ENCODE measurements at places on chromosomes 5 and 9.
A peak's percentile ranks its signal among the peaks of the same experiment; 100 is the strongest.

DNA sequence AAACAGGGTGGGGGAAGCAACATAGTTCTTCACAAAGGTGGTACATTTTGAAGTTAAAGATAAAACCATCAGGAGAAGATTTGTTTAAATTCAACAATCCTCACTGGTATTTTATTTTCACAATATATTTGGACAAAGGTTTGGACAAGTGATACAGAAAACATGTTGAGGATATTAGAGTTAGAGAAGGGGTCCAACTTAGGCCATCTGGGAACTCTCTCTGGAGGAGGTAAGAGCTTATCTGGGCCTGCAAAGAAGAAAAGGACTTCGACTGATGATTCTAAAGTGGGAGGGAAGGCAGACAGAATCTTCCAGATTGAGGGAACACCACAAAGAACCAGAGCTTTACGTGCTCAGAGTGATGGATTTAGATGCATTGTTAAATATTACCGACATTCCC, 58.5 kb downstream of the SGCD start:
- DNase-seq: no peak

DNA sequence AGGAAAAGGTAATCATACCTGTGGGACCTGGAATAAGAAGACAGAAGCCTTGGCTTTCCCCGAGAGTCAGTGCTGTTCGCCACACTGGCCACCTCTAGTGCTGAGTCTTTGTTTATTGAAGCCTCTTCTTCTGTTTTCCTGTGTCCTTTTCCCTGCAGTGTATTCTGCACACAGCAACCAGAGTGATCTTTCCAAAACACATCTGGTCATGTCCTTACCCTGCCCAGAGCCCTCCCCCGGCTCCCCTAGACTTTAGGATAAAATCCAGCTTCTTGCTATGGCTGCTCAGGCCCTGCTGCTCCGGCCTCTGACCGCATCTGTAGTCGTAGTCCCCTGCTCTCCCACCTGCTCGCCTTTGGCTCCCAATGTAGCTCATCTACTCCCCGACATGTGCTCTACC, 28.3 kb downstream of the GALNT10 start:
- DNase-seq: no peak

DNA sequence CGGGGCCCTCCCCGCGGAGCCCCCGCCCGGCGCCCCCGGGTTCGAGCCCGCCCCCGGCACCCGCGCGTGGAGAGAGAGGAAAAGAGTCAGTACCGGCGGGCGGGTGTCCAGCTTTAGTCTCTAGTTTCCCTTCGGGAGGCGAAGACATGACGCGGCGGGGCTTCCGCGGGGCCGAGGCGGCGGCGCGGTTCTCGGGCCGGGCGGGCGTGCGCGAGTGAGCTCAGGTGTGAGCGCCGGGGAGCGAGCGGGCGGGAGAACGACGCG, 181 bp downstream of the DAP start:
- DNase-seq: no peak

DNA sequence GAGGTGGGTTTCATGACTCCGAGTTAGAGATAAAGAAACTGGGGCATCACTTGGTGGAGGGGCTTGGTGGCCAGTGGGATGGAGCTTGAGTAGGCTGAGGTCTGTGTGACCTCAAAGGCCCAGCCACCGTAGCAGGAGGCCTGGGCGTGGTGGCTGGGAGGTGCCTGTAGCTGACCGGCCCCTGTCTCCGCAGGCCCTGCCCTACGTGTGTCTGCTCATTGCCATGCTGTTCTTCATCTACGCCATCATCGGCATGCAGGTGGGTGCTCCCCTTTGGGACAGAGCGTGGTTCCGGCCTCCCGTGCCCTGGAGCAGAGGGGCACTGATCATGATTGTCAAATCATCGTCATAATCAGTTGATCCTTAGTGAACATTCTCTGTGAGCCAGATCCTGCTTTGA, 196.2 kb downstream of the CACNA1B start:
- no peak for DNase-seq

DNA sequence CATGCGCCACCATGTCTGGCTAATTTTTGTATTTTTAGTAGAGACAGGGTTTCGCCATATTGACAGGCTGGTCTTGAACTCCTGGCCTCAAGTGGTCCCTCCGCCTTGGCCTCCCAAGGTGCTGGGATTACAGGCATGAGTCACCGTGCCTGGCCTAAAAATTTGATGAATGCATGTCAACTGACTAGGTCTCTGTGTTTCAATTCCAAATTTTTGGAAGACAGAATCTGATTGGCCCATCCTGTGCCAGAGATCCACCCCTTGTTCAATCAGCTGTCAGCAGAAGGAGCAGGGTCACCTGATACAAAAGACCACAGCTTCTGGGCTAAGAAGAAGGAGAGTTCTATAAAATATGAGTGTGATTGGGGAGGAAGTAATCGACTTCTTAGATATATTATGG, 43.5 kb upstream of the COL15A1 start:
- DNase-seq: no peak

DNA sequence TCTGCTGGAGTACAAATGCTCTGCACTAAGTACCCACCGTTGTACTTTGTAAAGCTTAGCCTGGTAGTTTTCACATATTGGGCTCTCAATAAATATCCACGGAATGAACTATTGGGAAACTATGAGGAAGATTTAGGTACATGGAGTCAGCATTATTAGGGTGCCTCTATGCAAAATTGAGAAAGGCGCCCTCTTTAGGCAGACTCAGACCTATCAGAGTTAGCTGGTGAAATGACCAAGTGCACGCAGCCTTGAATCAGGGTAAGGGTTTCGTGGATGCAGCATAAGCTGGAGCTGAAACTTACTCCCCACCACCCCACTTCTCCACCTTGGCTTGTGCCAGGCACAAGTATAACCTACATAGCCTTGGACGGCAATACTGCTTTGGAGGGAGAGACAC, 1178.8 kb upstream of the DMAC1 start:
- DNase-seq: no peak

GRCh38 chr9:96031366-96031824, 155.9 kb downstream of the ERCC6L2 start:
- no peak for DNase-seq

DNA sequence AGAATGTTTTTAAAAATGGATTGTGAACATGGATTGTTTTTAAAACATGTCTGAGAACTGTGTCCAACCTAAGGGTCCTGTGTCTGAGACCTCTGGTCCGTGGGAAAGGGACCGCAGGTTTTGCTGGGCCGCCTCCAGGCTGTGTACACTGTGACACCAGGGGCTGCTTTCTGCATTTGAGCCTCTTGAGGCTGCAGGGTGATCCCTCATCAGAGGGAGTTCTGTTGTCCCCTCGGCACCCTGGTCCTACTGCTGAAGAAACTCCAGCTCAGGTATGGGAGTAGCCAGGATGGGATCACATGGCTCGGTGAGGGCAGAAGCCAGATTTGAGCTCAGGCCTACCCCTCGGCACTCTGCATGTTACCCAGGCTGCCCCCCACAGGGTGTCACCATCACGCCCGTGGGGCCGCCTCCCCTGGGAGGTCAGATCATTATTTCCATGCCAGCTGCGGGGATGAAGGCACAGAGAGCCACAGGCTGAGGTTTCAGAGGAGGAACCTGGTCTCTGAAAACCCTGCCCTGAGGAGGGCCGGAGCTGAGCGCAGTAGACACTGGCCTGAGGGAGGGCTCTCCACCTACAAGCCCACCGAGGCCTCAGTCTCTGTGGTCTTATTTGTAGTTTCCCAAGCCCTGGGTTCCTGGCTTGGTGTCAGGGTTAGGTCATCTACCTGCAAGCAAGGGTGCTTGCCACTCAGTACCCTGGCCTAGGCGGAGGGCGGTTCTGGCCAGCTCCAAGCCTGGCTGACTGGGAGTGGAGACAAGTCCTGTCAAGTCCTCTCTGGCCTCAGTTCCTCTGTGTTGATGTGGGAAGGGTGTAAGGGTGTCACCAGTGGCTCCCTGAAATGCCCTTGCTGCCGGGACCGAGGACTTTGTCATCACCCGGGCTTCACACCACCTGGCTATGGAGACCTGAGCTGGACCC, 2.8 kb downstream of the PRR7 start:
- no peak for DNase-seq

DNA sequence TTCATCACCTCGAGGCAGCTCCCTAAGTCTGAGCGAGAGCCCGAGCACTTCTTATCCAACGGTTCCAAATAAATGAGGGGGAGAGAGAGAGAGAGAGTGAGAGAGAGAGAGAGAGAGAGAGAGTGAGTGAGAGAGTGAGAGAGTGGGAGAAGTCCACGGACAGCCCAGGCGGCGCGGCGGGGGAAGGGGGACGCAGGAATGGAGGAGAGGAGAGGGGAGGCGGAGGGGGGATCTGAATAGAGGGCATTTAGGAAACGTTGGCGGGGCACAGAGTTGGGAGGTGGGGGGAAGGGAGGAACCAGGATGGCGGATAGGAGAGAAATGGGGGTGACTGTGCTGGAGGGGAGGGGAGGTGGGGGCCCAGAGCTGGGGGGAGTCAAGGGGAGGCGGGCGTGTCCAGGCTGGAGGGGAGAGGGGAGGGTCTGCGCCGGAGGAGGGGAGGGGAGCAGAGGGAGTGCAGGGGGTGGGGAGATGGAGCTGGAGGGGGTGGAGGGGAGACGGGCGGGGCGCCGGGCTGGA, 398 bp upstream of the BASP1 start:
- peak; percentile 80 for DNase-seq

- no peak for DNase-seq
Observed at GRCh38 chr9:6681957-6682501, 36.5 kb upstream of the GLDC start.

GRCh38 chr9:134336924-134337323, 10.7 kb downstream of the RXRA start:
- no peak for DNase-seq

- no peak for DNase-seq
Observed at GRCh38 chr5:1853531-1853930, 29.2 kb downstream of the IRX4 start.

GRCh38 chr9:117021906-117022305, 334.8 kb downstream of the TRIM32 start:
- no peak for DNase-seq

- no peak for DNase-seq
Observed at GRCh38 chr5:79720096-79720495, 30.5 kb downstream of the CMYA5 start.

- peak; percentile 79 for DNase-seq
Observed at GRCh38 chr9:125137200-125137599, 6.1 kb downstream of the SCAI start.

DNA sequence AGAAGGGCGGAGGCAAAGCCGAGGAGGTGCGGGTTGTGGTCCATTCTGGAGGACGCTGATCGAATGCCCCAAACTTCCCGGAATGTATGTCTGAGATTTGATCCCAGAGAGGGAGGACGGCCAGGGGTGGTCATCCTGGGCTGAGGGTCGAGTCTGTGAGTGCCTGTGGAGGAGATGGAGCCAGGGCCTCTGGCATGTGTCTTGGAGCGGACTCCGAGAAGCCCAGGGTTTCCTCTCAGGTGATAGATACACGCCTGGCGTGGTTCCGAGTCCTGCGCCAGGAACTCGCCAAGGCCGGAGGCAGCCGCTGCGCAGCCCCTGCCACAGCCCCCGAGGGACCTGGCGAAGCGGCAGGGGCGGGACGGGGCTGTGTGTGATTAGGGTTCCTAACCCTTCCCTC, 363 bp downstream of the ZNF454 start:
- DNase-seq: no peak

DNA sequence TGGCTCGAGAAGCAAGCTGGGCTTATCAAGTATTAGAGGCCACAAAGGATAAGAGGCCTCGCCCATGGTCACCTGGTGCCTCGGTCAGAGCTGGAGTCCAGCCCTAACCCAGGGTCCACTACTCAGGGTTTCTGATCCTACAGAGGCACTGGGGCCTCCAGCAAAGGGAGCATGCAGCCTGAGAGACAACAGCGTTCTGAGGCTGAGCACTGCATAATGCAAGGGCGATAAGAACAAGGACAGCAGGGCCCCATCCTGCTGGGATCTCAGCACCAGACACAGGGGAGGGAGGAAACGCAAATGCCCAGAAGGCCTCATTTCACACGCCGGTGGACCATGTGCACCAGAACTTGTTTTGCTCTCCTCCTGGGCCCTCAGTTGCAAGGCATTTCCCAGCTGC, 63.0 kb downstream of the C5orf15 start:
- DNase-seq: no peak

- peak; percentile 56 for DNase-seq
Observed at GRCh38 chr9:18928711-18929110, 104.3 kb downstream of the SAXO1 start.

DNA sequence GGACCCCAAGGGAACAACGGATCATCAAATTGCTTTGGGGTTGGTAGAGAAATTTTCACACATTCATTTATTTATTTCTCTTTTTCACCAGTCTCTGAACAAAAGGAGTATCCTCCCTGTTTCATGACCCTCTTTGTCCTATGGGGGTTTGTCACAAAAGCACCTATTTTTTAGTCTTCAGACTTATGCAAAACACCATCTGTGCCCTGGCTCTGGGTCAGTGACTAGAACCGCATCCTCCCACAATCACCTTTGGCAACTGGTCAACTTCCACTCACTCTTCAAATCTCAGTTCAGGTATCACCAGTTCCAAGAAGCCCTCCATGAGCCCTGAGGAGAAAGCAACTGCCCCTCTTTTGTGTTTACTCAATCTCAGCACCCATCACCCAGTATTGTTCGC, 395.7 kb downstream of the CDK5RAP2 start:
- DNase-seq: no peak

DNA sequence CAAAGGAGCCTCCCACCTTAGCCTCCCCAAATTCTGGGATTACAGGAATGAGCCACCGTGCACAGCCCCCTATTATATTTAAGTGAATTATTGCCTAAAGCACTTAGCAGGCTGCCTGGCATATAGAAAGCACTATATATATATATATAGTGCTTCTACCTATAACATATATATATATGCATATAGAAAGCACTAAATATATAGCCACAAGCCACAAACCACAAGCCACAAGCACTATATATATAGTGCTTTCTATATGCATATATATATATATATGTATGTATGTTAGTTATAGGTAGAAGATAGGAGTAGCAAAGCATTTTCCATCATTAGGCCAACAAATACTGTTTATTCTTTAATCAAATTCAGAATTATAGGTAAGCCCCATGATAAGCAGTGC, 185.8 kb downstream of the CWC27 start:
- DNase-seq: no peak

GRCh38 chr5:173902743-173903142, 14.6 kb downstream of the CPEB4 start:
- DNase-seq: no peak

DNA sequence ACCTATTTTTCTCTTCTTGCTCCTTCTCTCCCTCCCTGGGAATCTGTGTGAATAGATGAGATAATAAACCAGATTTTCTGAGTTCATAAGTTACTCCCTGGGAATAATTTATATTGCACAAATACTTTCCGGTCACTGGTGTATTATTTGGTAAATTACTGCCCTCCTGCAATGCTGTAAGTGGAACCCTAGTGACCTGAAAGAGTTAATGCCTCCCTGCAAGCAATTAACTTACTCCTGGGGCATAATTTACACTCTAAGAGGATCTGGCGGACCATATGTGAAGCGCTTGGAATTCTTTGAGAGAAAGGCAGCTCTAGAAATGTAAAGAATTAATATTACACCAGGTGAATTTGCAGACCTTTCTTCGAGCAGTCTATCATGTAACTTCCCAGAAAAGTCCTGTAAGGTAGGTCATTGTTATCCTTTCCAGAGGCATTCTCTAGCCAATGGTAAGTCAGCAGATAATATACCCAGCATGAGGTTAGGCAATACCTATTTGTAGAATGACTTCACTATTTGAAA, 7.0 kb upstream of the GDNF start:
- DNase-seq: no peak

All from astrocyte of the spinal cord (primary cell).